Kidney tubule cell (primary cell): ENCODE measurements at places on chromosomes 7 and 10.
A peak's percentile ranks its signal among the peaks of the same experiment; 100 is the strongest.

DNA sequence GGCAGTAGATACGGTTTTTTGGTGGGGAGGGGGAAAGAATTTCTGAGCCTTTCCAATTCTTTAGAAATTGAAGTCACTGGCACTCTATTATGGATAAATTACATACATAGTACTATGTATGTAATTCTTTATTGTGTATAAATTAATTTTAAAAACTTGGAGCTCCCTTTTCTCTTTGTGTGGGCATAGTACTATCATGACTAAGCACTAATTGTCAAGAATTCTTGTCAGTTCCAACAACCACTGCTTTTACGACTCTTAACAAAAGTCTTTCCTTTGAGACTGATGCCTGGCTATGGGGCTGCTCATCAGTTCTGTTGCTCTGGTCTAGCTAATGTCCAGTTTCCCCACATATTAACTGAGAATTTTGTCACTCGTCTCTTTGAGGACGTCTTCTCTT lies 365.3 kb upstream of the RNF32 start:
- DNase-seq, result no peak

DNA sequence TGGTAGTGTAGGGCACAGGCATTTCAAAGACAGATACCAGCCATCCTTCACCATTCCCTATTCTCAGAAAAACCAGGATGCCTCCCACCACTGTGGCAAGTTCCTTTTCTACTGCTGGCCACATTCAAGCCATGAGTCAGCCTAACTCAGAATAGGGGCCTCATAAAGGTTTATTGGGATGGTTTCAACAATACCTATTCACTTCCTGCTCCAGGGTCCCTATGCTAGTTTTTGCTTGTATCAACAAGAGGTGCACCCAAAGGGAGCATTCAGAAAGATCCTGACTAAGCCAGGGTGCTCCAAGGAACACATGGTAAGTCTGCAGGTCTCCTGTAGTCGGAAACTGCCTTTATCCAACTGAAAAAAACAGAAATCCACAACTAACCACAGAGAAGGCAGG lies 76.9 kb upstream of the EGR2 start:
- no peak for DNase-seq

DNA sequence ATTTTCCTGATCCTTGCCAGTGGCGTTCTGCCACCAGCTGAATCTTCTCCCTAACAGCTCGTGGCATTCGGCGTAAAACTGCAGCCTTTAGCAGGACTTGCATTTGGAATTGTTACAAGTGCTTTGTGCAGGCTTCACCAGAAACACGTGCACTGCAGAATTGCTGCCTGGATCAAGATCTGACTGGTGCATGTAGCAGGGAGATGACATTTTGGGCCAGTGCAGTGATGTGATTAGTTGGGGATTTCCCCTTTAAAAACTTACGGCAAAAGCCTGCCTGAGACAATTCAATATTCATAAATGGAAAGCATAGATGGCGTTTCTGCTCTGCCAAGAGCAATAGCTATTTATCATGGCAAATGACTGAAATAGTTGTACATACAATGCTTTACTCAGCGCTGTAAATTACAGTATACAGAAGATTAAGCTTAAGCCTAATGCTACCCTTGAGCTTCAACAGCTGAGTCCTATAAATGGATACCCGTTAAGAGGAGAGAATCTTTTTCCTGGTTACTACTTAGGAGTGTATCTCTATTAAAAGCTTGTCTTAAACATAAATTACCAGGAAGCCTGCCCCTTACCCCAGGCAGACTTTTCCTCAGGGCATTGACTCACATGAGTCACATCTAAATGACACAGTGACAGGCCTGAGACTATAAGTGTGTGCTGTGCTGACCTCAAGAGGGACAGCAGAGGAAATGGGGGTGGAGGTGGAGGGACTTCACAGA lies 106.3 kb downstream of the ATXN7L1 start:
- DNase-seq, result peak; percentile 66

- DNase-seq, result no peak
Measured at GRCh38 chr7:87507446-87507845, 32.0 kb upstream of the ABCB4 start.

GRCh38 chr7:66050990-66051448 lies 24.6 kb upstream of the ASL start:
- DNase-seq, result peak; percentile 96

- no peak for DNase-seq
Measured at GRCh38 chr10:16182144-16182543, 254.7 kb upstream of the PTER start.

DNA sequence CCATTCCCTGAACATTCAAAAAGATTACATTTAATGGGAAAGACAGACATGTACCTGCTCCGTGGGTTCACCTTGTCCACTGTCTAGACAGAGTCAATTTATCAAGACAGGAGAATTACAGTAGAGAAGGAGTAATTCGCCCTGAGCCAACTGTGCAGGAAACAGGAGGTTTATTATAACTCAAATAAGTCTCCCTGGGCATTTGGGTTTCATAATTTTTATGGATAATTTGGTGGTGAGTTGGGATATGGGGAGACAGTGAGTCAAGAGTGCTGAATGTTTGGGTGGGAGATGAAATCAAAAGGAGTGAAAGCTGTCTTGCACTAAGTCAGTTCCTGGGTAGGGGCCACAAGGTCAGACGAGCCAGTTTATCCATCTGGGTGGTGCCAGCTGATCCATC lies 165.9 kb upstream of the NAMPT start:
- no peak for DNase-seq

DNA sequence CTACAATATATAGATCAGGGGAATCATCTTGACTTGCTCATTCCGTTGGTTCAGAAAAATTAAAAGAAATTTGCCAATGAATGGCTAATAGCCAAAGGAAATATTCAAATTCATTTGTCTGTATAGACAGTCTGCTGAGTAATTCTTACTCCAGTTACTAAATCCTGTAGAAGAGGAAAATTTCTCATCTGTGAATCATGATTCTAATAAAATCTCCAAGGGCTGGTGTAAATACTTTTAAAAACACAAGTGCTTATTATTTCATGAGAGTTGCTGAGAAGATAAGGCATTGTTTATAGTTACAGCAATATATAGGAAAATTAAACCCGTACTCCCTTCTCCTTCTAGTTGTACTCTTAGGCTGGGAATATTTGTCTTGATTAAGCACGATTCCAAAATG lies 53.0 kb downstream of the WNT2 start:
- DNase-seq, result peak; percentile 82

DNA sequence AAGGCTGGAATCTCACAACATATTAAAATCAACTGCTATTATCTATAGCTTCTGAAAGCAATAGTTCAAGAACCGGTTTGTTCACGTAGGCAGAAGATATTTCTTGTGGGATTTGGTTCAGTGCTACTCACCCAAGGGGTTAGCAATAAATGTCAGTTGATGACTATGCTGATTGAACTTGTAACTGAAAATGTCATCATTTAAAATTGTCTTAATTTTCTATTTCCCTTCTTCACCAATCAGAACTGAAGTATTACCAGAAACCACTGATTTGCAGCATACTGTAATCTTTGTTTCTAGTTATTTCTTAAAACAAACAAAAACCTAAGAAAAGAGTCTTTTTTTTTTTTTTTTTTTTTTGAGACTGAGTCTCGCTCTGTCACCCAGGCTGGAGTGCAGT lies 46.1 kb downstream of the CPEB3 start:
- DNase-seq, result no peak

- no peak for DNase-seq
Measured at GRCh38 chr10:29980084-29980483, 79.3 kb downstream of the JCAD start.

DNA sequence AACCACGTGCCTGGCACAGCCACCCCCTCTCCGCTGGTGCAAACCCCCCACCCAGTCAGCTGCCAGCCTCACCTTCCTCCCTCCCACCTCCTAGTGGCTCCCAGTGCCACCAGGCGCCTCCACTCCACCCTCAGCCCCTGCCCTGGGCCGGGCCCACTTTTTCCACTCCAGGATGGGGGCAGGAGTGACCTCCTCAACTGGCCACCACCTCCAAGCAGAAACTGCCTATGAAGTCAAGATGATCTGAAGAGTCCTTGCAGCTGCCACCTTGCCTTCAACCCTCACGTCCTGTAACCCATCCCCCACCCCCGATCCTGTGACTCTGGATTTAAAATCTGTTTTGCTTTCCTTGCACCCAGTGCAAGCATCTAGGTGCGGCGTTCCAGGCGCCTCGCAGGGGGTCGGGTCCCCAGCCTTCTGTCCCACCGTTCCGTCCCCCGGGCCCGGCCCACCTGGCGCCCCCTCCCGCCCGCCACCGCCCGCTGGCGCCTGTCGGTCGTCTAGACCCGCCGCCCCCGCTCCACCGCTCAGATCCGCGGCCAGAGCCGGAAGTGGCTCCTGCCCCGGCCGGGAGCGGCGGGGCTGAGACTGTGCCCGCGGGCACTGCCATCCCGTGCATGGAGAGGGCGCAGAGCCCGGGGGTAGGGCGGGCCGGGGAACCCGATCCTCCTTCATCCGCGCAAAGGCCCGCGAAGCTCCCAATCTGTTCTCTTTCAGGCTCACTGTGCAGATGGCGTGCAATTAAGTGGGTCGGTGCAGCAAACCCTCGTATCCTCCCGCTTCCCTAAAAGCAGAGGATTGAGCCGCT lies 51.2 kb upstream of the GTF2I start:
- DNase-seq, result peak; percentile 55

DNA sequence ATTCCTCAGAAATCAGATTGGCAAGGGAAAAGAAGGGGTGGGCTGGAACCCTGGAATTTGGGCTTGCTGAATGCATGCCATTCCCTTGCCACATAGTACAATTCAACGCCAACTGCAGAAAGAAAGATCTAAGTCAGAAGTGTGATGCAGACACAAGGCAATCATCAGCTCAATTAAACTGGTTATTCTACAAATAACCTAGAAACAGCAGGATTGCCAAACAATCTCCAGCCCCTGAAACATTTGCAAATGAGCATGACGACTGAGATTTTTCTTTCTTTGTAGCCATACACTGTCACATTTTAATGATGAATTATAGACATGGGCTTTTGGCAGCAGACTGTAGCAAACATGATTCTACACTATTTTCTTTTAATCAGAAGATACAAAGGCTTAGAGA lies 16.5 kb upstream of the CREB5 start:
- no peak for DNase-seq

GRCh38 chr10:104349623-104350126 lies 4.0 kb upstream of the CFAP58 start:
- peak; percentile 82 for DNase-seq

GRCh38 chr7:141355032-141355431 lies 196.2 kb upstream of the AGK start:
- DNase-seq, result peak; percentile 56

GRCh38 chr10:62805231-62806099 lies 945 bp downstream of the ADO start:
- peak; percentile 76 for DNase-seq

GRCh38 chr10:5668429-5668828 lies 2.0 kb upstream of the ASB13 start:
- DNase-seq, result no peak

DNA sequence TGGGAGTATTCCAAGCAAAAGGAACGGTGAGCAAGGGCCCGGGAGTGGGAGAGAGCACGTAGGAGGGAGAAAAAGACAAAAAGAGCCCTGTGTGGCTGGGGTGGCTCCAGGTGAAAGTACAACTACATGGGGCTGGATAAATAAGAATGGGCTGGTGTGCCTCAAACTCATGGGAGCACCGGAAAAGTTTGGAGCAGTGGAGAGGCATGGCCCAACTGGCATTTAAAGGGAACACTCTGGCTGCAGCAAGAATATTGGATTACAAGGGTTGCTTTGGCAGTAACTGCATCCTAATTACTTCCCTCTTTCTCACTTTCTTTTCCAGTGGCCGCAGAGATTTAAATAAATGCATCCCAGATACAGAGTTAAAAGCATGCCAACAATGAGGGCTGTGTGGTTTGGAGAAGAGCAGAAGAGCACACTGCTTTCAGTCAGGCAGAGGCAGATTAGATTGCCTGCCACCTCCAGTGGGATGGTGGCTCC lies 39.1 kb upstream of the HERPUD2 start:
- no peak for DNase-seq

- DNase-seq, result peak; percentile 65
Measured at GRCh38 chr10:14282276-14282675, 48.4 kb downstream of the FRMD4A start.

DNA sequence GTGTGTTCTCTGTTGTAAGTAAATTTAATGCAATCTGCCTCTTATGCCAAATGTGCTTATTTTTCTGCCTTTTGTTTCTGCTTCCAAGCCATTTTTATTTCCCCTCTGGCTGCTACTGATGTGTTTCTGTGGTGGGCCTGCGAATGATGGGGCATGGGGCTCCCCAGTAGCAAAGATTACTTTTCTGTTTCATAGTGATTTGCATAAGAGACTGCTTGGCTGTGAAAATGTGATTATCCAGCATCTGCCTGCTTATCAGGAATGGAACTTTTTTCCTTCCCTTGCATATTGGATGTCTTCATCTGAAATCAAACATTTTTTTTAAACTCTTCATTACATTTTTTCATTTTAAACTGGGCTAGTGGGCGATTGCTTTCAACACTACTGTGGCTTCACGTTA lies 57.7 kb upstream of the BTBD16 start:
- DNase-seq, result no peak

- DNase-seq, result no peak
Measured at GRCh38 chr7:43462836-43463235, 120.1 kb upstream of the STK17A start.

GRCh38 chr7:48643431-48644013 lies 280.8 kb upstream of the CDC14C start:
- no peak for DNase-seq

GRCh38 chr7:149125189-149125862 lies 798 bp downstream of the ZNF425 start:
- peak; percentile 27 for DNase-seq

DNA sequence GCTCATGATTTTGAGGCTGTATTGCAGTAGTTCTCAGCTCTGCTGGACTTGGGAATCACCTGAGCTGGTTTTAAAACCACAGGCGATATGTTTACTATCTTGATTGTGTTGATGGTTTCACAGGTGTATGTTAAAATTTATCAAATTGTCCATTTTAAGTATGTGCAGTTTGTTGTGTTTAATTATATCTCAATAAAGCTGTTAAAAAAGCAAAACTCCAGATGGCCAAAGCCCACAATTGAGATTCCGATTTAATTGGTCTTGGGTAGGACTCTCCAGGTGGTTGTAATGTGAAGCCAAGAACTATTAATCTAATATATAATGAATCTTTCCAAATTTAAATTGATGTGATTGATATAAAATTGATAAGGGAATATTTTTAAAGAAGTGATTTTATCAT lies 48.6 kb downstream of the NRCAM start:
- DNase-seq, result no peak

GRCh38 chr10:6239213-6239991 lies 36.7 kb downstream of the PFKFB3 start:
- DNase-seq, result peak; percentile 99

DNA sequence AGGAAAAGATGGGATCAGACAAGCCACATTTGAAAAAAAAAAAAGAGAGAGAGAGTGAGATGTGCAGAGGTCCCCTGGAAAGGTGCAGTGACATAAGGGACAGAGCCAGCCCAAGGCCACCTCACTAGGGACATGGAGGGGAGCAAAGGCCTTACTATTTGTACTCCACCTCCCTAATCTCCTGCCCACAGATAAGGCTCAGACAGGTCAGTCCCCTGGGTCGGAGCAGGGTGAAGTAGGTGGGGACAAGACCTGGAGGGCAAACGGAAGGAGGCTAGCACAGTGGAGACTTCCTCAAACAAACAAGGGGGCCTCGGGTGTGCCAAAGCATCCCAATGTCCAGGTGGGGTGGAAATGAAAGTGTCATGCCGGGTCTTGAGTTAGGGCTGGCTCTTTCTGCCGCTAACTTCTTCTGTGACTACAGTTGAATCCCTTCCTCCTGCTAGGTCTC lies 7.0 kb downstream of the PRF1 start:
- no peak for DNase-seq

- no peak for DNase-seq
Measured at GRCh38 chr10:60155099-60155877, 234.4 kb downstream of the ANK3 start.
